Cortex of kidney (tissue), 1 donor: ENCODE measurements at places on chromosomes 5 and 9.

GRCh38 chr5:127799293-127799905 is 96.2 kb downstream of the CCDC192 start:
- DNase-seq = no peak

DNA sequence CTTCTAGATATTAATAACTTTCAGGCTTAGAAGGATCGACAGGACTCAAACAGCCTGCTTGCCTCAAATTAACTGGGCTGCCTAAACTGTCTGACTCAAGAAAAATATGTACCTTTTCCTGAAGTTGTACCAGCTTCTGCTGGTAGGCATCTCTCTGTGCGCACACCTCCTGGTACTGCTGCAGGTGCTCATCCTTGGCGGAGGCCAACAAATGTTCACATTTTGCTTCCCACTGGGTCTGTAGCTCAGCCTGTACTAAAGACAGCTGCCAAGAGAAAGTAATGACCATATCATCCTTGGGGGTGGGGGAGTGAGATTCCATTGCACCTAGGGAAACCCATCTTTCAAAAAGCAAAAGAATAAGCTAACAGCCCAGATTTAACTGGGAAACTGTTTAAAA is 22.5 kb downstream of the SLC31A2 start:
- no peak for DNase-seq

GRCh38 chr9:101706997-101707396 is 31.4 kb downstream of the GRIN3A start:
- DNase-seq = no peak

- DNase-seq = no peak
Measured at GRCh38 chr9:110066929-110067716, 140.8 kb downstream of the C9orf152 start.

- DNase-seq = no peak
Measured at GRCh38 chr5:150172145-150172544, 5.6 kb downstream of the CDX1 start.

DNA sequence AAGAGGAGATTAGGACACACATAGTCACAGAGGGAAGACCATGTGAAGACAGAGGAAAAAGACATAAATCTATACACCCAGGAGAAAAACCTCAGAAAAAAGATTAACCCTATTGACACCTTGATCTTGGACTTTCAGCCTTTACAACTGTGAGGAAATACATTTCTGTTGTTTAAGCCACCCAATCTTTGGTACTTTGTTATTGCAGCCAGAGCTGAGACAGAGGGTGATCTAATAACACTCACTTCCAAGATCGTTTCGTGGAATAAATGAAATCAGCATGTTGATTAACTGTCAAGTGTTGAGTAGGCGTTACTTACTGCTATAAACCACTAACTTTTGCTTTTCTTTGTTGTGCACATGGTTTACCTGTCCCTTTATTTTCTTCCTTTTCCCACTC is 361.2 kb upstream of the RIOK2 start:
- no peak for DNase-seq

DNA sequence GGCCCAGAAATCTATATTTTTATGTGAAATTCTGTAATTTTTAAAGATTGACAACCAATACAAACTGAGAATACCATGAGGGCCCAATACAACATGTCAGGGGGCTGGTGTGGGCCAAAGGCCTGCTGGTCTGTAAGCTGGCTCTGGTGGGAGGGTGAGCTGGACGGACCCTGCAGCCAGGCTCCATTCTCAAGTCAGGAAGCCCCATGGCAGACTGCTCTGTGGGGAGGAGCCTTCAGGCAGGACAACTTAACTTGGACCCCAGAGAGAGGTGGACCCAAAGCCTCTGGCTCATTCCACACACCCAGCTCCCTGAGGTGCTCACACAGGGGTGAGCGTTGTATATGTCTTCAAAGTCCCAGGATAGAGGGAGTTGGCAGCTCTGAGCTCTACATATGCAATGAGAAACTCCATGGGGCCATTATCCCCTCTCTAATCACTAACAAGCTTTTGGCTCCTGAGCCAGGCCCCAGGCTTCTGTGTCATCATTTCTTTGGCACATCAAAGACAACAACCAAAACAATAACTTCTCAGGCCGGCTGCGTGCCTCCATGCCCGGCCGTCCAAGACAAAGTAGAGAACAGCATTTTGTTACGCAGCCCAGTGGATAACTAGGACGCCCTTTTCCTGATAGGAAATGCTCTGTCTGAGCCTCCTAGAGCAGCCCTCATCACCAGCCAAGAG is 6.4 kb downstream of the SEPTIN8 start:
- DNase-seq = no peak

DNA sequence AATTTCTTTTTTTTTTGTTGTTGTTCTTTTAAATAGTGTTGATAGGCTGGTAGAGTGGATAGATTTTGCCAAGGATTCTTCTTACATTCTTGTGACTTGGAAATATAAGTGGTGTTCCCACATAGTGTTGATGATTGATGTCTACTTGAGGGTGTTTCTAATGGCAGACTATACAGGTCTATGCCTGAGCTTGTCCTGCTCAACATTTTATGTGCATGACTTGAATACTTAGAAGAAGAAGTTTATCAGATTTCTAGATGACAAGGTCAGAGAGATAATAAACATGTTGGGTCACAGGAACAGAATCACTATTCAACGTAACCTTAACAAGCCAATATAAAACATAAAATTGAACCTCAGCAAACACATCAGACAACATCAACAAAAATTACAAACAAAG is 24.2 kb downstream of the XRCC4 start:
- DNase-seq = no peak

- no peak for DNase-seq
Measured at GRCh38 chr5:120464627-120465435, 731 bp downstream of the PRR16 start.

- no peak for DNase-seq
Measured at GRCh38 chr9:124810663-124811355, 33.9 kb downstream of the OLFML2A start.

DNA sequence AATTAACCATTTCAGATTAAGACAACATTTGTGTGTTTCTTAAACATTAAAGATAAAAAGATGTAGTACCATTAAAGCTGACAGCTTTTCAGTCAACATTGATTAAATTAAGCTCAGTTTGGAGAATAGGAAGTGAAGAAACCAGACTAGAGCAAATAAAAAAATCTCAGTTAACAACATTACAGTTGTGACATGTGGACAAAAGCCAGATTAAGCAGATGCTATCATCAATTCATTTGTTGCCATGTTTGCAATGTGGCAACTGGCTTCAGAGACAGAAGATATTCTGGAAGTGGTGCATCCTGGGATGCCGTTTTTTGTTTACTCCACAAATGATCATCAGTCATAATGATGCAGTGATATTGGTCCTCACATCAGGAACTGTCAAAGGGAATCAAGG is 70.3 kb upstream of the CNTLN start:
- no peak for DNase-seq

DNA sequence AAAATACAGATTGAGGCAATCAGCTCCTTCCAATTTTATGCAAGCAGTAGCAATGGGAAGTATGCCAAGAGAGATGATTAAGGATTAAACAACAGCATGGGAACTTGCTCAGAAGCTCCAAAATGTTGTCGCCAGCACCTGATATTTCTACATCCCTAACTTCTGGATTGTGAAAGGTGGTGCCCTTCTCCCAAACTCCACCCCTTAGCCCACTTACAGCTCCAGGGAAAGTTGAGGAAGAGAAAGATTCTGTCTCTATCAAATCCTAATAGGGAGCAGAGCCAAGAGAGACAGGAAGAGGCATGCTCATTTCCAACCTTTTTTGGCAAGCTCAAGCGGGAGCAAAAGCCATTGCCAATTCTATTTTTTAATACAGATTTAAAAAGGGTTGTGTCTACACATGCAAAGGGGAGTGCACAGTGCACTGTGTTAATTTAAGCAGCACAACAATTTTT is 92.4 kb upstream of the NR3C1 start:
- DNase-seq = no peak

GRCh38 chr9:105708405-105708804 is 14.1 kb downstream of the TMEM38B start:
- DNase-seq = no peak

- no peak for DNase-seq
Measured at GRCh38 chr5:83222906-83223305, 145.6 kb downstream of the XRCC4 start.

- DNase-seq = no peak
Measured at GRCh38 chr9:64128572-64128971, 1156.4 kb downstream of the FOXD4L5 start.

- DNase-seq = no peak
Measured at GRCh38 chr5:177023303-177023664, 788 bp downstream of the ZNF346 start.

GRCh38 chr5:69512740-69513260 is 20.2 kb downstream of the OCLN start:
- no peak for DNase-seq

DNA sequence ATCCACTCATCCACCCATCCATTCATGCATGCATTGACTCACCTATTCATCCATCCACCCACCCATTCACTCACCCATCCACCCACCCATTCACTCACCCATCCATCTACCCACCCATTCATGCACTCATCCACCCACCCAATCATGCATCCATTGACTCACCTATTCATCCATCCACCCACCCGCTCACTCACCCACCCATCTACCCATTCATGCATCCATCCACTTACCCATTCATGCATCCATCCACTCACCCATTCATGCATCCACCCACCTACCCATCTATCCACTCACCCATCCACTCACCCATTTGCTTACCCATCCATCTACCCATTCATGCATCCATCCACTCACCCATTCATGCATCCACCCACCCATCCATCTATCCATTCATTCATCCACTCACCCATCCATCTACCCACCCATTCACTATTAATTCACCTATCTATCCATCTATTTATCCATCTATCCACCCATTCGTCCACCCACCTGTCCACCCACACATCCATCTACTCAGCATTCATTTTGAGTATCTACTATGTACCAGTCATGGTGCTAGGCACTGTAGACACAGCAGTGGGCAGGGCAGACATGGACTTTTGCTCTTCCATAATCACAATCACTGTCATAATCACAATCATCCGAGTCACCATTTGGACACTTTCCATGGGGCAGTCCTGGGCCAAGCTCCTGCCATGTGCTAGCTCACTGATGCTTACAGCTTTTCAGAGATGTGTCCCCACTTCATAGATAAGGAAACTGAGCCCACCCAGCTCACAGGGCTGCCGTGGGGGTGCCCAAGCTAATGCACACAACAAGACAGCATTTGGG is 34.4 kb downstream of the HMCN2 start:
- no peak for DNase-seq

DNA sequence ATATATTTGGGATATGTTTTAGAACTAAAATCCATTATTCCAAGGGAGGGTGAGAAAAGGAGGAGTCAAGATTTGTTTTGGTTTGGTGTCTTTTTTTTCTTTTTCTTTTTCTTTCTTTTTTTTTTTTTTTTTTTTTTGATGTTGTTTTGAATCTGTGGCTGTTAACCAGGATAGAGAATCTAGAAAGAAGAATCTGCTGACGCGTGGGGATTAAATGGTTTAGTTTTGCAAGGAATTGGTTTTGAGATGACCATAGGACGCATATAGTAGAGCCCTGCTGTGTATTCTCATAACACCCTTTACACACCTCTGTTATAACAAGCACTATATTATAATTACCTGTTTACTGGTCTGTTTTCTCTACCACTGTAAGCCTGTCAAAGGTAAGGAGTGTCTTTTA is 9.4 kb downstream of the RABGAP1 start:
- no peak for DNase-seq

DNA sequence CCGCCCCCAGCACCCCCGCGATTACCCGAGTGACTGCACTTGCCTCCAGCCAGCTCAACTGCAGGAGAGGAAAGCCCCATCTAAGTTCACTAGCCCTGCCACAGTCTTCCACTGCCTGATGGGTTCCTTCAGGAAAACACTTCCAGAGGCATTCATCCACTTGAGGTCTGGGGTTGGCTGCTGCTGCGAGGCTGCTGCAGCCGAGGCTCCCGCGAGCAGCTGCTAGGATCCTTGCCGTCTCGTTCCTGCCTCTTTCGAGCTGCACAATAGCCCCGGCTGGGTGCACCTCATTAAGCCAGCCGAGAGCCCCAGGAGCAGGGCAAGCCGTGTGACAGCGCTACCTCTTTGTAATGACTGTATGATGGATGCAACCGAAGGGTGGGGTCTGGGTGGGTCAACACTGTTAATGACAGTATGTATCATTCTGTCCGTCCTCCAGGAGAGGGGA is 24.2 kb upstream of the ELAVL2 start:
- DNase-seq = no peak

- no peak for DNase-seq
Measured at GRCh38 chr9:108168236-108168850, 678.8 kb upstream of the KLF4 start.

- no peak for DNase-seq
Measured at GRCh38 chr9:70519912-70520724, 105.7 kb upstream of the KLF9 start.

- no peak for DNase-seq
Measured at GRCh38 chr9:113621980-113622379, 158.5 kb downstream of the RGS3 start.

GRCh38 chr5:29005386-29005785 is 1967.0 kb upstream of the CDH9 start:
- DNase-seq = no peak

- DNase-seq = no peak
Measured at GRCh38 chr5:43571237-43571636, 14.4 kb upstream of the PAIP1 start.

GRCh38 chr9:13952906-13953305 is 361.0 kb downstream of the NFIB start:
- no peak for DNase-seq

DNA sequence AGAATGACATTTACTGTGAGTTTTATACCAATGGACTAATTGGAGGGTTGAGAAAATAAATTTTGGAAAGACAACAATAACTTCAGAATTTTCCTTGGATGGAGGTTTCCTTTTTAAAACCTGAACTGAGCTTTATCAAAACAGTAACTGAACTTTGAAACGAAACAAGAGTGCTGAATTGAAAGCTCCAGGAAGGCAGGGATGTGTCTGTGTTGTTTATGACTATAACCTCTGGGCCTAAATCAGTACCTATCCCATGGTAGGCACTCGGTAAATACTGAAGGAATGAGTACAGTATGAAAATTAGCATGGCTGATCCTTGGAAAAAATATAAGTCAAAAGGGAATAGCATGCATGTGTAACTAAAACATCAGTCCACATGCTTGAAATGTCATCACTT is 93.9 kb downstream of the GHR start:
- DNase-seq = no peak

GRCh38 chr5:68555907-68556681 is 340.5 kb downstream of the PIK3R1 start:
- no peak for DNase-seq
